ENCODE measurements at places on chromosomes 7 and 10.
A peak's percentile ranks its signal among the peaks of the same experiment; 100 is the strongest.

DNA sequence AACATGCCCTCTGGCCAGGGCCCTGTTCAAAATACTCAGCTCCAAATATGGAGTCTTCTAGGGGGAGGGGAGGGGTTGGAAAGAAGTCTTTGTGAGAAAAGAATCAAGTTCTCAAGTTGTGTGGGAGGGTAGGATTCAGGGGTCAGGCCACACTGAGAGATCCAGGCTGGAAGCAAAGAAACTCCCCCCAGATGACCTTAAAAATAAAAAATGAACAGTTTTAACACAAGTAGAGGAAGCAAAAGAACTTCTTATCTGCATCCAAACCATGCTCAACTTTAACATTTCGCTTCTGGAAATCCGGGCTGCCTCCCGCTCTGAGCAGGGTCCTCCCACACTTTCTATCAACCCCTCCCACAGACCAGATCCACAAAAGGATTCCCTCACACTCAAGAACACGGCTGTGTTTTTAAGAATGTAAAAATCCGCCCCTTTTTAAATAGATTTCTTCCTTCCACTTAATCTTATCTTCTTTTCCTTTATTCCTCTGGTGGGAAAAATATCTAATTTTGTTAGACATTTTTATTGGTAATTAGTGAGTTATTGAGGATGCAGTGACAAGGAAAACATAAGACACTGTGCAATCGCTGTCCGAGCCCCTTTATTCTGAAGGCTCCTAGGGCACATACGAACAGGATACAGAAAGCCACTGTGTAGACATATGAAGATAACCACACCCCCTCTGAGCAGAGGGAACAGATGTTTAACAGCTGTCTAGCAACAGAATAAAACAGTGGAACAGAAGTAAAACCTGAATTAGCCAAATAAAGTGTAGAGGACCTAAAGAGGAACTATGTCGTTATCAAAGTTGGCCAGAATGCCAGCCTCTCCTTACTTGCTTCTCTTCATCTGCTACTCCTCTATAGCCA is 43.8 kb downstream of the CYTH3 start:
- H3K36me3 ChIP-seq, result no peaks in the 10 kb centered on the region
- H3K4me3 ChIP-seq, result no peak overlapping the region
- H3K27me3 ChIP-seq, result peaks cover 18% of the 10 kb centered on the region
- peaks cover 31% of the 10 kb centered on the region for H3K4me1 ChIP-seq
- no peak overlapping the region for H3K27ac ChIP-seq

DNA sequence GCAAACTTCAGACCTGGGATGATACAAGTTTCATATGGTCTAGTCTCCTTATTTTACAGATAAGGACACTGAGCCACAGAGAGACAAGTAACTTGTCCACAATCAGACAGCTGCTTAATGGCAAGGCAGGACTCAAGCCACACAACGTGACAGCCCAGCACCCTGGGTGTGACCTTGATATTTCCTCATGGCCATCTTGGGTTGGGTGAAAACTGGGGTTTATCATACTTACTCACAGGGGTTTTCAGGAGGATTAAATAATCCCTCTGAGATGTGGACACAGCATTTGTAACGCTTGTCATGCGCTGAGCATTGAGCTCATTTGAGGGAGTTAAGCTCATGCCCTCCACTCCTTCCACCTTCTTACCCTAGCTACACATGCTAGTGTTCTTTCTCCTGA is 58.0 kb downstream of the ABLIM1 start:
- DNase-seq, result no peak
- no peak overlapping the region for H3K4me3 ChIP-seq
- H3K27ac ChIP-seq, result no peak overlapping the region
- no peaks in the 10 kb centered on the region for H3K27me3 ChIP-seq

DNA sequence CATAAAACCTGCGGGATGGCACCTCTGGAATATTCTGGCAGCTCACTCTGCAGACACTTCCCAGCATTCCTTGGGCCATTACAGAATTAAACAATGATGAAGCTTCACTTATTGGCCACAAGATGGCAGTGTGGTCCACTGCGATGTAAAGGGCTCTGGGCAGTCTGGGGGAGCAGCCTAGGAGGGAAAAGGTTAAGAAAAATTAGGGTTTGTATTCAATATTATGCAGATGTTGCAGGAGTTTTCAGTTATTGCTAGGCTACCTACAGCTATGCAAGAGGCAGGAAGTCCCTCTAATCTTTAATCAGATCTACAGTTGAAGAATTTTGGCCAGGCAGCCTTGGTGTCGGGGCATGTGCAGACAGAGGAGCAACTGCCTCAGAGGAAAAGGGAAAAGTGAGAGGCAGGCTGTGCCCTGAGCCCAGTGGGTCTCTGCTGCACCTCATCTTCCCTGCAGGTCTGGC is 233.2 kb upstream of the PRSS1 start:
- peaks cover 24% of the 10 kb centered on the region for H3K4me1 ChIP-seq
- no peaks in the 10 kb centered on the region for H3K27me3 ChIP-seq
- H3K4me3 ChIP-seq, result no peak overlapping the region
- no peak overlapping the region for H3K27ac ChIP-seq

- no peak overlapping the region for H3K4me3 ChIP-seq
- no peaks in the 10 kb centered on the region for H3K27me3 ChIP-seq
- DNase-seq, result peak; percentile 16
- no peaks in the 10 kb centered on the region for H3K36me3 ChIP-seq
Measured at GRCh38 chr10:42988517-42989395, 88.1 kb upstream of the RET start.

GRCh38 chr7:94933256-94933990 is 26.0 kb downstream of the PPP1R9A start:
- H3K36me3 ChIP-seq, result no peaks in the 10 kb centered on the region
- no peaks in the 10 kb centered on the region for H3K4me1 ChIP-seq
- no peaks in the 10 kb centered on the region for H3K27me3 ChIP-seq
- H3K27ac ChIP-seq, result no peak overlapping the region

DNA sequence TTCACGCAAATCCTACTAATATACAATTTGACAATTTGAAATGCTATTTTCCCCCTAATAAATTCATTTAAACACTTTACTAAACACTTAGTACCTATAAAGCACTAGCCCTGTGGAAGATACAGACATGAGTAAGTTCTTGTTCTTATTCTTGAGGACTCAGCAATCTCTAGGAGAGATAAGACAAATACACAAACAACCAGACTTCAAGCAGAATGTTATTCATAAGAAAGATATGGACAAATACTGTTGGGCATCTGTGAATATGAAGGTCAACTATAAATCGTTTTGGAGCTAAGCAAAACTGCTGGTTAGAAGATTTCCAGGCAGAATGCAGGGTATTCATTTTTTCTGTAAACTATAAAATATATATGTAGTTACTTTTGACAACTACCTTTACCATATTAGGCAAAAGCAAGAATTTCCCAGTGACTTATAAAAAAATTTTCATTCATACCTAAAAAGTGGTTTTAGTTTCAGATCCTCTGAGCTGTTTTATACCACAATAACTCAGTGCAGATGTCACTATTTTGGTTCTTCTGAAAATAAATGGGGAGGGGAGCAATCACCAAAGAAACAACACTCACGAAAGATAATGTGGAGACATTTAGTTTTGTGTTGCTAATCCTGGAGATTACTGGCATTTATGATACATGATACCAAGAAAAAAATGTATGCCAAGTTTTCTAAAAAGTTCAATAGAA is 3.8 kb downstream of the VPS41 start:
- no peak for DNase-seq
- H3K4me1 ChIP-seq, result peaks cover 60% of the 10 kb centered on the region
- H3K27ac ChIP-seq, result no peak overlapping the region
- H3K4me3 ChIP-seq, result no peak overlapping the region
- peaks cover 6% of the 10 kb centered on the region for H3K36me3 ChIP-seq
- H3K27me3 ChIP-seq, result no peaks in the 10 kb centered on the region

DNA sequence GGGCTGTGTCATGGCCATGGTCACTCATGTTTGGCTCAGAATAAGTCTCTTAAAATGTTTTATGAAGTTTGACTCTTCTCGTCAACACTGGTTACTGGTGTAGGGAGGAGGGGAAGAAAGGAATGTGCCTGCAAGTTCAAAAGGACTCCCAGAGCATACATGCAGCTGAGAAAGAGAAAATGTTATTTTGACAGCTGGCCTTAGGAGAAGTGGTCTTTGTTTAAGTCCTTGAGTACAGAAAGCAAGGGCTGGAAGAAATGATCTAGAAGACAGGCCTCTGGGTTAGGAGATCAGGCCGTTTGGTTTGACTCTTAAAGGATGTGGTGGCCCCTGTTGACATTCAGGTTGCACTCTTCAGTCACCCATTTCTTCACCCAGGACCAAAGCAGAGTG is 245.5 kb downstream of the REEP3 start:
- no peak overlapping the region for H3K4me3 ChIP-seq
- H3K27me3 ChIP-seq, result peaks cover 11% of the 10 kb centered on the region
- DNase-seq, result no peak
- peak overlapping the region; percentile 17 for H3K27ac ChIP-seq

GRCh38 chr10:95414016-95414830 is 123.4 kb upstream of the PDLIM1 start:
- H3K36me3 ChIP-seq, result no peaks in the 10 kb centered on the region
- no peak overlapping the region for H3K4me3 ChIP-seq
- H3K27me3 ChIP-seq, result peaks cover 5% of the 10 kb centered on the region
- H3K4me1 ChIP-seq, result no peaks in the 10 kb centered on the region
- no peak overlapping the region for H3K27ac ChIP-seq
- DNase-seq, result no peak

DNA sequence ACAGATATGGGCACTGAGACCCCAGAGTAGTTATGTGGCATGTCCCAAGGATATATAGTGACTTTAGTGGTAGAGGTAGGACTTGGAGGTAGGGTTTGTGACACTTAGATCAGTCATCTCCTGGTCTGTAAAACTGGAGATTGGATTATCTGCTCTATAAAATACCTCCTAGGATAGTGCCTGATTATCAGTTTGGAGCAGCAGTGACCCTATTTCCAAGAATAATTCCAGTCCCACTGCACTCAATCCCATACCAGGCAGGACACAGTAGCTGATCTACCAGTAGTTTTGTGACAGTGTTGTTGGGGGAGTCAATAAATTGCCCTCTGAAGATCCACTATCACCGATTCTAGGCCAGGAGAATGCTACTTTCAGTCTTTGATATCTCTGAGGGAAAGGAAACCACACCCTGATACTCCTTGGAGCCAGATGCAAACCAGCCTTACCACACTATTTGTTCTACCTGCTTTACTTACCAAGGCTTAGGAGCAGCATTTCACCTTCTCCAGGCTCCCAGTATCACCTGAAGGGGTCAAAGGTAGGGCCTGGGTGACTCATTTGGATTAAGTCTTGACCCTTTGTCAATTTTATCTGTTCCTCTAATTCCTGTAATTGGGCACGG is 30.6 kb downstream of the KMT2E start:
- DNase-seq, result no peak
- H3K27ac ChIP-seq, result peak overlapping the region; percentile 16
- peaks cover 22% of the 10 kb centered on the region for H3K4me1 ChIP-seq
- no peak overlapping the region for H3K4me3 ChIP-seq
- peaks cover 51% of the 10 kb centered on the region for H3K36me3 ChIP-seq
- H3K27me3 ChIP-seq, result no peaks in the 10 kb centered on the region

GRCh38 chr10:22002591-22003176 is 846 bp downstream of the DNAJC1 start:
- H3K27me3 ChIP-seq, result peaks cover 2% of the 10 kb centered on the region
- peak overlapping the region; percentile 94 for H3K4me3 ChIP-seq
- no peaks in the 10 kb centered on the region for H3K36me3 ChIP-seq
- peaks cover 29% of the 10 kb centered on the region for H3K4me1 ChIP-seq

DNA sequence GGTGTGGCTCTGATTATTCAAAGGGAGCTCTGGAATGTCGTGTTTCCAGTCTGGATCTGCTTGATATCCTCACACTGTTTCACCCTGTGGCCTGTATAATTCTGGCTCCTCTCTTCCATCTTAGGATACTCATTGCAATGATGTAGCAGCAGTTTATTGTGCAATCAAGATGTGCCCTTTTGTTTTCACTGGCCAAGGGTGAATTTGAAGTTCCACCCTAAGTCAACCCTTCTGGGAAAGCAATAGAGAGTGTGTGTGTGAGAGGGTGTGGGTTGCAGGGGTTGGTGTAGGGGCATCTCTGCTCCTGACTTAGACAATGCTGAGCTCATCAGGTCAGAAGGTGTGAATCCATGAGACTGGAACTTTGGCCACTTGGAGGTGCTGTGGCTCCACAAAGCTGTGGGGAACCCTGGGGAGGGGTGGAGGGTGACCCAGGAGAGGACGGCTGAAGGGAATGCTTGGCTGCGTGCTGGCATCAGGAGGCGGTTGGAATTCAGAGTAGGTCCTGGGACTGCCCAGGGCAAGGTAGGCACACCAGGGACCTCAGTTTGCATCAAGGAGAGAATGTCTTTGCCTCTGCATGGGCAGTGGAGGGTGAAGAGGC is 118.0 kb upstream of the PRSS58 start:
- no peak overlapping the region for H3K27ac ChIP-seq
- no peak overlapping the region for H3K4me3 ChIP-seq
- peak; percentile 23 for DNase-seq
- peaks cover 3% of the 10 kb centered on the region for H3K27me3 ChIP-seq
- no peaks in the 10 kb centered on the region for H3K36me3 ChIP-seq

DNA sequence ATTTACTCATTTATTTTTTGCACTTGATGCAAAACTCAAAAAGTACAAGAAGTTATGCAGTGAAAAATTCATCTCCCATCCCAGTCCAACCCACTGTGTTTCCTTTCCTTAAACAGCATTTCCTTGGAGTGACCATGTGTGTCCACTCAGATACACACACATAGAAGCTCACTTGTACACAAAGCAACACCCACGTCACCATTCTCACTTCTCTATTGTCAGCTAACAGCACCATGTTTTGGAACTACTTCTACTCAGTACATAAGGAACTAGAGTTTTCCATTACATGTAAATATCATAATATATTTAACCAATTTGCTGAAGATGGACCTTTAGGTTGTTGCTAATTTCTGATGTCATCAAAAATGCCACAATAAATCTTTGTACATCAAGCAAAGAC is 167.6 kb downstream of the GRID1 start:
- H3K27ac ChIP-seq, result no peak overlapping the region
- H3K4me3 ChIP-seq, result no peak overlapping the region
- no peak for DNase-seq
- H3K27me3 ChIP-seq, result peaks cover 3% of the 10 kb centered on the region
- no peaks in the 10 kb centered on the region for H3K4me1 ChIP-seq

- H3K27ac ChIP-seq, result no peak overlapping the region
- H3K4me3 ChIP-seq, result no peak overlapping the region
- H3K4me1 ChIP-seq, result no peaks in the 10 kb centered on the region
- H3K36me3 ChIP-seq, result no peaks in the 10 kb centered on the region
Measured at GRCh38 chr10:67110286-67110685, 184.4 kb downstream of the LRRTM3 start.

GRCh38 chr10:129523723-129524316 is 56.8 kb downstream of the MGMT start:
- no peaks in the 10 kb centered on the region for H3K27me3 ChIP-seq
- DNase-seq, result no peak
- H3K27ac ChIP-seq, result no peak overlapping the region
- H3K36me3 ChIP-seq, result peaks cover 18% of the 10 kb centered on the region
- no peaks in the 10 kb centered on the region for H3K4me1 ChIP-seq
- no peak overlapping the region for H3K4me3 ChIP-seq

GRCh38 chr7:133941496-133941895 is 185.6 kb upstream of the LRGUK start:
- H3K27ac ChIP-seq, result no peak overlapping the region
- no peak overlapping the region for H3K4me3 ChIP-seq
- H3K36me3 ChIP-seq, result peaks cover 20% of the 10 kb centered on the region
- no peaks in the 10 kb centered on the region for H3K4me1 ChIP-seq
- no peak for DNase-seq

All from activated naive CD8-positive, alpha-beta T cell treated with anti-CD3 and anti-CD28 coated beads, Interleukin-2, amount 50 U/mL, for 24 hours (primary cell).